NCI-H2227 treated with DMSO at 0.1 percent for 48 hours (cell line): ENCODE measurements at places on chromosomes 7 and 10.
A peak's percentile ranks its signal among the peaks of the same experiment; 100 is the strongest.

DNA sequence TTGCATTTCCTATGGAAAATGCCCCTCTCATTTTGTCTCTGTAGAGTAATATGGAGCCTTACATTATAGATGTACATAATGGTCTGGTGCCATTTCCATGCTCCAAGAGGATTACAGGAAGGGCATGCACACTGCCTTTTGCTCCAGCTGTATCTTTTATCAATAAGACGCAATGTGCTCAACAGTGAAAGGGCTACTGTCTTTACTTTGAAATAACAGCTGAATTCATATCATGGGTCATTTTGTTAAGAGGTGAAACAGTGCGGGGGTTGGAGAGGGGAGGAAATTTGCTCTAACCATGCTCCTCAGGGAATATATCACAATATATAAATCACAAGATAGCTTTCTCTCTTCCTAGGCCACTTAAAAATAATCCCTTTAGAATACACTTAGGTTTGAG is 77.7 kb downstream of the ICA1 start:
- peak; percentile 8 for DNase-seq

- no peak for DNase-seq
These were observed 38.9 kb downstream of the HK1 start for GRCh38 chr10:69317175-69317604.

GRCh38 chr7:17247357-17247756 is 51.1 kb upstream of the AHR start:
- no peak for DNase-seq

- DNase-seq: no peak
These were observed 57.2 kb downstream of the PDGFA start for GRCh38 chr7:462173-463103.

- no peak for DNase-seq
These were observed 41.7 kb upstream of the ZMIZ2 start for GRCh38 chr7:44706788-44707557.

GRCh38 chr10:13003759-13004158 is 2.2 kb upstream of the CCDC3 start:
- DNase-seq: no peak

DNA sequence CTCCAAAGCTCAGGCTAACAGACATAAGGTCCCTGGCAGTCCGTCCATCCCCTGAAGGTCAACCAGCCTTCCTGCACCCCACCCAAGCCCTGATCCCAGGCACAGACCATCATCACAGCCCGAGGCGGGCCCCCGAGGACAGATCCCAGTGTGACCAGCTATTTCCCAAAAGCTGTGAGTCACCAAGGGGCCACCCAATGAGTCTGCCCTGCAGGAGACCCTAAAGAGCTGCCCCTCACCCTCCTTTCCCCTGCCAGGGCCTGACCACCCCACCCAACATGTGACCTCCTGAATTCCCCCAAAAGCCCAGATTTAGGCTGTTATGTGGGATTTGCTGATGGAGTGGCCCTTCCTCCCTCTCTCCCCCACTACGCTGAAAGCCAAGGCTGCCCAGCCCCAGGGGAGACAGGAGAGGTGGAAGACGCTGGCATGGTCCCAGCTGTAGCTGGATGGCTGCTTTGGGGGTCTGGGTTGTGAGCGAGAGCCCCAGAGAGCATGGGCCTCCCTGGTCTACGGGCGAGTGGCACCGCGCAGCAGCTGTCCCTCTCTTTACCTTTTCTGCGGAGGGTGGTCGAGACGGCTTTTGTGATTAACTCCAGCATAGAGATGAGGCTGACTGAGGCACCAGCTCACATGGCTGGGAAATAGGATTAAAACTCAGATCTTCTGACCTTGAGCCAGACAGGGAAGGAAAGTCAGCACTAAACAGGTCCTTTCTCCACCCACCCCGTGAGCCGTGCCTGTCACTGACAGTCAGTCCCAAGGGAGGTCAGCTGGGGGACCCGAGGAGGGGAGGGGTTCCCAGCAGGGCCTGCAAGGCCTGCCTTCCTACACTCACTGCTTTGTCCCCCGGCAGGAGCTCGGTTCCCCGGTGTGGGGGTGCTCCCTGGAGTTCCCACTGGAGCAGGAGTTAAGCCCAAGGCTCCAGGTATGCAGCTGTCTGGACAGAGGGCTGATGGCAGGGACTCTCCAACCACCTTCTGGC is 16.7 kb downstream of the ELN start:
- DNase-seq: no peak

GRCh38 chr10:113917636-113918035 is 63.2 kb downstream of the NHLRC2 start:
- no peak for DNase-seq

DNA sequence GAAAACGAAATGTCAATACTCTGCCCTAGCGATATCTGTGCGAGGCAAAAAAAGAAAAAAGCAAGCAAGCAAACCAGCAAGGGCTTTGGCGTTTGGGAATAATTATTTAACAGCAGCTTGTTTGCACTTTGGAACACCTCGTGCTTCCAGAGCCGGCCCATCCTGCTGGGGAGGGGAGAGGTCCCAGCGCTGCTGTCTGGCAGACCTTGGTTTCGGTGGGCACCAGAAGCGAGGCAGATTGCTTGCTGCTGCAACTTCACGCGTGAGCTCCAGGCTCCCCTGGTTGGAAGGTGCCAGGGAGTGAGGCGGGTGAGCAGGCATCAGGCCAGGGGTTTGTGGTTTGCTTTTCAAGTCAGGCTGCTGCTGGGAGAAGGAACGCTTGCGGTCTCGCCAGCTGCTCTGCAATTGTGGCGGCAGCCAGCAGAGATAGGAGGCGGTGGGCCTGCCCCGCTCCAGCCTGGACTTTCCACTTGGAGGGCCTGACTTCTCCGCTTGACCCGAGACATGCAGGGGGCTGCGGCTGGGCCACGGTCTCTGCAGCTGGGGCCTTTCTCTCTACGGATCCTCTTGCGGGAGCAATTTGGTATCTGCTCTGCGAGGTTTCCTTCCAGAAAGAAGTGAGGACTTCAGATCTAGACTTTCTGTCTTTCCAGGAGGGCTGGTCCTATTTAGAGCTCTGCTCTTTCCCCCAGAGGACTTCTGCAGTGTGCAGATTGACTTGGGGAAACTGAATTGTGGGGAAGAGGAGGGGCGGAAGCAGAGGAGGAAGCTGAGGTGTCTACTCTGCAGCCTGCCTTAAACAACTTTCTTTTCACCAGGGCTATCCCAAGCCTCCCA is 131.4 kb downstream of the PRPF18 start:
- DNase-seq: no peak

- DNase-seq: no peak
These were observed 283 bp upstream of the TRDMT1 start for GRCh38 chr10:17201794-17202116.

GRCh38 chr10:97291357-97292096 is 910 bp downstream of the ARHGAP19 start:
- DNase-seq: no peak

- no peak for DNase-seq
These were observed 51.6 kb downstream of the SEM1 start for GRCh38 chr7:96658022-96658412.

- DNase-seq: peak; percentile 73
These were observed 67.2 kb downstream of the DGKB start for GRCh38 chr7:14835384-14835783.

GRCh38 chr10:60006062-60006461 is 99.7 kb upstream of the CCDC6 start:
- no peak for DNase-seq

DNA sequence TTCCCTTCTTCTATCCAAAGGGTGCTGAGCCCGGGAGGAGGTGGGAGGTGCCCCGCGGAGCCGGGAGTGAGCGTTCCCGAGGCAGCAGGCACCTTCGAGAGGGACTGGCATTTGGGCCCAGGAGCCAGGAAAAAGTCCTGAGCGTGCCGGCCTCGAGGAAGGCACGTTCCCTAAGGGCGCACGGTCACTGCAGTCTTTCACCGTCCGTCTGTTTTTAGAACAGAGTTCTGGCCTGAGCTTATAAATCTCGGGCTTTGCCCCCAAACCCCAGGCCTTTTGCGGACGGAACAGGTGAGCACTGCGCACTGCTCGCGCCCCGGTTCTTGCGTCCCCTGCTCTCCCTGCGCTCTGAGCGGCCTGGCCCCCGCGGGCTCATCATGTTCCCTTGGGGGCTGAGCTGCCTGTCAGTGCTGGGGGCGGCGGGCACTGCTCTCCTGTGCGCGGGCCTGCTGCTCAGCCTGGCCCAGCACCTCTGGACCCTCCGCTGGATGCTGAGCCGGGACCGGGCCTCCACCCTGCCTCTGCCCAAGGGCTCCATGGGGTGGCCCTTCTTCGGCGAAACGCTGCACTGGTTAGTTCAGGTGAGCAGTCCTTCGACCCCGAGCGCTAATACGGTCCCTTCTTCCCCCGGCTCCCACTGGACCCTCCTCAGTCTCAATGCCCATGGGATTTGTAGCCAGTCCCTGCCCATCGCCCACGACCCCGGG is 442 bp downstream of the CYP26C1 start:
- DNase-seq: no peak

DNA sequence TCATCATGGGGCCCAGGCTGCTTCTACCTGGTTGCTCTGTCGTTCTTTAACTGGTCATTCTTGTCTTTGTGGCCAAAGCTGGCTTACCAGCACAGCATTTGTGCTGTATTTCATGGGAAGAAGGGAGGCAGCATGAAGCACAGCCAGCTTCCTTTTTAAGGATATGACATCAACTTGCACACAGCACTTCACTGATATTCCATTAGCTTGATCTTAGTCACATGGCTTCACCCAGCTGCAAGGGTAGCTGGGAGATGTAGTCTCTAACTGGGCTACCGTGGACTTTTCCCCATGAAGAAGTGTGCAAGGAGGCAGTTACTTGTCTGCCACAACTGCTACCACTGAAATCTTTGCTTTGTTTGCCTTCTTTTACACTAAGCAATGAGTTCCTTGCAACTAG is 525.2 kb downstream of the LRMDA start:
- DNase-seq: no peak

- no peak for DNase-seq
These were observed 62.1 kb downstream of the ZRANB1 start for GRCh38 chr10:125003901-125004467.

DNA sequence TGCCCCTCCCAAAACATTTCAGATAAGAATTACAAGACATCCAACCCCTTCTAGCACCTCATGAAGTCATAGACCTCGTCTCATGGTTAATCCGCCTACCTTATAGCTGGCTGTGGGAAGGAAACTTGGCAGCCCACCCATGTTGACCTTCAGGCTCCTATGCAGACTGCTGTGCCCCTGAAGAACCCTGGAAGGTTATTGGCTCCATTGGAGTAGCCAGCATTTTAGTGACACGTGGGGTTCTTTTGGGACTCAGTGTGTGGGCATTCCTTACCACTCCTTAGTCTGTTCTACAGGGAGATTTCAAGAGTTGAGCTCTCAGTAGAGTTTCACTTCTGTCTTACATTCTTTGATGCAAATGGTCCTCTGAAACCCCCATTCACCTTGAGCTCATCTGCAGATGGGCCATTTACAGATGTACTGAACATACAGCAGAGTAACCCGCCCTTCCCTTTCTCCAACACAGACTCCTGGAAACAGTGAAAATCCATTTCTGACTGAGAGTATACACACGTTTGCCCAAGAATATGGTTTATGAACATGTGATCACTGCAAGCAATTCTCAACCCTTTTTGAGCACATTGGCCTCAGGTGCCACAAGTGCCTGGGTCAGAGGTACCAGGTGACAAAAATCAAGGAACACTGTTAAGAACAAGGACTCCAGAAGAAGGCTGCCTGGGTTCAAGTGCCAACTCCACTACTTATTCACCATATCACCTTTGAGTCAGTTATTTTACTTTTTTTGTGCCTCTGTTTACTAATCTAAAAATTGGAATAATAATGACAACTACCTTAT is 54.0 kb upstream of the HECW1 start:
- peak; percentile 16 for DNase-seq

- no peak for DNase-seq
These were observed 47.4 kb upstream of the SEPHS1 start for GRCh38 chr10:13395540-13395939.

DNA sequence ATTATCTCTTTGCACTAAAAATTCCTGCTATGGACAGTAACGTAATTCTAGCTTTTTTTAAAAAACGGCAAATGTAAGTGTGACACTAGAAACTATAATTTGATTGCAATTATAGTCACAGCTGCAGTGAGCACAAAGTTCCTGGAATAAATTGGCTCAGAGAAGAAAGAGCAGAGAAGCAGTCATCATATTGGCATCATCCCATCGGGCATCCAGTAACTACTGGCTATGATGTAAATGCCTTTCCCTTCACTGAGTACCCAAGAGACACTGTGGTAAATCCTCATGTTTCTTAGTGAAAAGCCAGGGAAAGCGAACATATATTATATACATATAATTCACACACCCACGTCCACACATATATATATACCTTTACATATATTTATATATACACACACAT is 43.6 kb downstream of the PIP4K2A start:
- peak; percentile 18 for DNase-seq

GRCh38 chr10:48780341-48780740 is 95.7 kb downstream of the WDFY4 start:
- no peak for DNase-seq

GRCh38 chr7:78563191-78563590 is 764.6 kb downstream of the PHTF2 start:
- peak; percentile 95 for DNase-seq

DNA sequence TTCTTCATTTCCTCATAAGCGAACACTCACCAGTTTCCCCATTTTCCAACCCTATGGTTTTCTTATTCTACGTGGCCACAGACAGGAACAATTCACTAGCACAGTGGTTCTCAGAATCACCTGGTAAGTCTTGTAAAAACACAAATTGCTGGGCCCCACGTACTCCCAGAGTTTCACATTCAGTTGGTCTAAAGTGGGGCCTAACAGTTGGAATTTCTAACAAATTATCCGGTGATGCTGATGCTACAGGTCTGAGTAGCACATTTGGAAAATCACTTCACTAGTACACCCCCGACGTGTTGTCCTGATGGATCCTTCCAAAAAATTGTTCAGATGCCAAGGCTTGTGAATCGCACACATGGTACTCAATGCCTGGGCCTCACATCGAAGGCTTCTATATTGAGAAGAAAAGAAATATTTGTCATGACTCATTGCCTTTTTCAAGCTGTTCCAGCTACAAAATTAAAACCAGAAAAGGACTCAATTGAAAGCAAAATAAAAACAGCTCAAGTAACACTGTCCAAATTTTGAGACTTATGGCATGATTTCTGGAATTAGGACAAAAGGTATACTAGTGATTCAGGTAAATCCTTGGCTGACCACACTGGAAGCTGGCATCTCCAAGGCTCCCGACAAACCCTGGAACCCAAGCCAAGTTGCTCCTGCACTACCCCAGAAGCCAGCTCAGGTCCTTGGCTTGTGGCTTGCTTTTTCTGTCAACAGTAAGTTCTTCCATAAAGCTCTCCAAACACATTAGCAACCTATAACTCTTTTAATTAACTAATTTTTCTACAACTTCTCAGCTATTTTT is 12.9 kb upstream of the VIM start:
- DNase-seq: no peak

DNA sequence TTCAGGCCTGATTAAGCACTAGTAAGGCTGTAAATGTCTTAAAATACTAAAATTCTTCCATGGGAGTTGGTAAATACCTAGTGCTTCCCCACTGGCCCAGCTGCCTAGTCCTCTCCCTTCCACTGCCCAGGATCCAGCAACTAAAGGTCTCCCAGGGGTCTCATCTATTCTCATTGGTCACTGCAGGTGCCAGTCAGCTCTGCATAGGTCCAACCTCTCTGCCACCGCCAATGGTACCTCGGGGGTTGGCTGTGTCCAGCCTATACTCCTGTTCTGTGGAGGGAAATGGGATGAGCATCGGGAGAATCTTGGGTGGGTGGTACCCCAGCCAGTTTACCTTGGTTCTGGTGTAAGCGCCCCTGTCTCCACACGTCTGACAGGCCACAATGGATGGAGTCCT is 6.1 kb upstream of the CREB5 start:
- no peak for DNase-seq
